ENCODE measurements at places on chromosomes 2 and 18.

GRCh38 chr2:191756761-191757160 lies 78.8 kb downstream of the NABP1 start:
- DNase-seq, result peak; percentile 44

GRCh38 chr2:61220768-61221167 lies 58.8 kb downstream of the C2orf74 start:
- no peak for DNase-seq

GRCh38 chr18:2468051-2468450 lies 103.3 kb downstream of the METTL4 start:
- no peak for DNase-seq

GRCh38 chr2:150705357-150705756 lies 217.9 kb upstream of the RND3 start:
- DNase-seq, result no peak

DNA sequence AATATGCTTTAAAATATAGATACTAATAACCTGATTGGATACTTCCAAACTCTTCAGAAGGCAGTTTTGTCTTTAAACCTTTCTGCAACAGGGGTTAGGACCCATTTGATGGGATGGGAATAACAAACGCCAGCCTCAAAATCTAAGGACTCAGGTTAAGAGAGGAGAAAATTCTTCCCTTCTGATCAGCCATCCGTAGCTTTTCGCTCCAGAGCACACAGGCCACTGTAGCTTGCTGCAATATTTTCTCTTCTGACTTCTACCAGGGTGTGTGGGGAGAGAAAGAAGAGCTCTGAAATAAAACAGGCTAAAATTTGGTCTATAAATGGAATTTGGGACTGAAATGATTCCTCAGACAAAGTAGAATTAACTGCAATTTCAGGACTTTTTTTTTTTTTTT lies 95.1 kb downstream of the ALPK2 start:
- no peak for DNase-seq

DNA sequence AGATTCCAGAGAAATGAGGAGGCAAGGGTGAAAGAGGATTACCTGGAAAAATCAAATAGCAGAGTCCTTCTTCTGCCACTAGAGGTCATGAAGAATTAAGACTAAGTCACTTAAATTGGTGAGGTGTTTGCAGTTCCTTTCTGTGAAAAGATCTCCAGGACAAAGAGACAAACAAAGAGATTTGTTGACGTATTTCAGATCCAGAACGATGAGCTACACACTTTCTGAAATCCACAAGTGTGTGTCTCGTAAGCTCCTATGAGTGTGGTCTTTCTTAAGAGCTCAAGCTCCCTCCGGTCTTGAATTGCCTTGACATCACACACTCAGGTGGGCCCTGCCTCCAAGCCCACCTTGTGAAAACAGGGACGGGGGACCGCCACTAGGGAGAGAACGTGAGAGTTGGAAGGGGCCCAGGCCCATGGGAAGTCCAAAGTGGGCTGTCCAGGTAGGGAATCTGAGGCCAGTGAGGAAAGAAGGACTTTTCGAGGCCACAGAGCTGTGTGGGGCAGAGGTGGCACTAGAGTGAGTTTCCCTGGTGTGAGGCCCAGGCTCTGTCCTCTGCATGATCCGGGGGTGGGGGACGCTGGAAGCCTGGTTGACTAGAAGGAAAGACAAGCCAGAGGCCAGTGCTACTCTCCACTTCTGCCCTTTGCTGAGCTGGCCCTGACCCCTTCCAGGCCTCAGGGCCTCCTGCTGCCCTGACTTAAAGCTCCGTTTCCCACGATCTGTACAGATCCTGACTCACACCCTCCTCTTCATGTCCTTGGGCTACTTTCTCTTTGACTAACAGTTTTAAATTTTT lies 168.1 kb upstream of the NCK2 start:
- DNase-seq, result peak; percentile 23

DNA sequence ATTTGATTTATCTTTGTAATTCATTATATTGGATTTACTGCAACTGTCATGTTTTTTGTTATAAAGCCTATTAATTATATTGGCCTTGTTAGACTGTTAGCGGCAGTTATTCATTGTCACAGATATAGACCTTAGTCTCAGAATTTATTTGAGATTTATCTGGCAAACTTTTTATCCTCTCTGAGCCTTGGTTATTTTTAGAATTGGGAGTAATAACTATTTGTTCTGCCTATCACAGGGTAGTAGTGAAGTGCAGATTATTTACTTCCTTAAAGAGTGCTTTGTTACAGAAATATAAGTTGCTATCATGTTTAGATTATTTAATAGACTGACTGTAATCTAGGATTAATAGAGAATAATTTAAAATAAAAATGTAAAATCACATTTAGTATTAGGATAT lies 41.9 kb downstream of the AGPS start:
- no peak for DNase-seq

GRCh38 chr2:223269386-223269785 lies 217.4 kb downstream of the KCNE4 start:
- no peak for DNase-seq

DNA sequence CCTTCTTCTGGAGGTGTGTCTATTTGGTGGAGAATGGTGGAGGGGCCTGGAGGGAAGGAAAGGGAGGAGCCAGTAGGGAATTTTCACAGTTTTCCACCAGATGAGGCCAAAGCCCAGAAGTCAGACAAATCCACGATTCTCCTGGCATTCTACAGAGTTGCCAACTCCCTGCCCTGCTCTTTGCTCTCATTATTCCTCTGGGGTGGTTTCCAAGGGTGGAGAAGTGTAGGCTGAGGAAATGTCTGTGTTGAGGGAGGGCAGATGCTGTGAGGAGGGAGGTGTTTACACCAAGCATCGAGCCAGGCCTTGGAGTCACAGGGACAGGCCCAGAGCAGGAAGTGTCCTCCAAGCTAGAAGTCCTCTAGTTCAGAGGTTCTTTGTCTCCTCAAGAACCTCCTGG lies 124.1 kb upstream of the LGALSL start:
- peak; percentile 62 for DNase-seq

Measured in lung microvascular endothelial cell (primary cell).